ENCODE measurements at places on chromosomes 1 and 21.

- no peak for DNase-seq
Observed at GRCh38 chr1:154869351-154870114, 548 bp downstream of the KCNN3 start.

GRCh38 chr1:53116933-53117600 lies 25.4 kb downstream of the SLC1A7 start:
- no peak for DNase-seq

- no peak for DNase-seq
Observed at GRCh38 chr1:227919906-227920305, 27.8 kb downstream of the WNT9A start.

- DNase-seq: no peak
Observed at GRCh38 chr1:209102120-209102519, 481.4 kb upstream of the CAMK1G start.

GRCh38 chr1:158039380-158039779 lies 45.9 kb downstream of the KIRREL1 start:
- DNase-seq: no peak

DNA sequence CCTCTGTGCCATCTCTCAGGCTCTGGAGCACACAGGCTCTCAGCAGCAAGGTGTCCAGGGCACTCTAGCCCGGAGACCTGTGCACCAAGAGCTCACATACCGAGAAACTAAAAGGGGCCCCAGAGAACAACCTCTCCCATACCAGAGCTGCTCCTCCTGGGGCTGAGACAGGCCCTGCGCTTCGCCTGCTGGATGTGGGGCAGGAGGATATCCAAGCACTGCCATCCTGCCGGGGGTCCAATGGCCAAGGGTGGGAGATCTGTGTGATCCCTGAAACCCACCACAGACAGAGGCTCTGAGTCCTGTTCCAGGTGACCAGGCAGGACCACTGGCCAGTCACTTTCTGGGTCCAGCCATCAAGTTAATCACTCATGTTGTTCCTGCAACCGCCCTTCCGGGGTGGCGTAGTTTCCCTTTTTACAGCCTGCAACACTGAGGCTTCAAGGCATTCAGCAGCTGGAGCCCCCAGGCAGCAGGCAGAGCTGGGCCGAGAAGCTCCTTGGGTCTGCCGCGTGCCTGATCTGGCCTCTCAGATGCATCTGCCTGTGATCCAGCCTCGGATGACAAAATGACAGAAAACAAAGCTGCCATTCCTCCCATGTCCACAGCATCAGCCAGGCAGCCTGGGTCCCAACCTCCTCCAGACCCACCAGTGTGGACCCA lies 36.7 kb upstream of the ACTRT2 start:
- DNase-seq: no peak

- no peak for DNase-seq
Observed at GRCh38 chr1:219576931-219577730, 35.8 kb downstream of the ZC3H11B start.

- DNase-seq: no peak
Observed at GRCh38 chr1:229871078-229871676, 195.9 kb upstream of the GALNT2 start.

DNA sequence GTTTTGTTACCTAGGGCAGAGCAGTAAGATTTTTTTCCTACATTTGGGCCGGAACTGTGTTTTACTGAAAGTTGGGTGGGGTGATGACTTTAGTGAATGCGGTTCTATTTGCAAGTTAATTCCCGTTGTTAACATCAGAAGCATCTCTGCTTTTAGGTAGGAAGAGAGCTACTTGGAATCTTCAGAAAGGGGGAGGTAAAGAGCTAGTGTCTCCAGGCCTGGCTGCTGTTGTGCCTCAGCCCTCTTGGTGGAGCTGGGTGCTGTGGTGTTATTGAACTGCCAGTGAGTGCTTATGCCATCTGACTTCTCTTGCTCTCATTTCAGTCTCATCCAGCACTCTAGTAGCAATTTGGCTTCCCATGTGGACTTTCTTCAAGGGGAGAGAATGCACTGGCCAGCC lies 3.4 kb downstream of the KDM4A start:
- peak; percentile 42 for DNase-seq

GRCh38 chr1:224791362-224791941 lies 138.0 kb upstream of the DNAH14 start:
- DNase-seq: no peak

DNA sequence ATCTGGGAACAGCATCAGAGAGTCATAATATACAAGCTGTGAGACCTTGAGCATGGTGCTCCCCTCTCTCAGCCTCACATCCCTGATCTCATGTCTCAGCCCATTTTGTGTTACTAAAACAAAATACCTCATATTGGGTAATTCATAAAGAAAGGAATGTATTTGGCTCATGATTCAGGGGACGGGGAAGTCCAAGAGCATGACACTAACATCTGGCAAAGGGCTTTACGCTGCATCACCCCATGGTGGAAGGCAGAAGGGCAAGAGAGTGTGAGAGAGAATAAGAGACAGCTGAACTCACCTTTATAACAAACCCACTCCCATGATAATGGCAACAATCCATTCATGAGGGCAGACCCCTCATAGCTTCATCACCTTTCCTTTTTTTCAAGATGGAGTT lies 36.5 kb downstream of the RNASEL start:
- no peak for DNase-seq

DNA sequence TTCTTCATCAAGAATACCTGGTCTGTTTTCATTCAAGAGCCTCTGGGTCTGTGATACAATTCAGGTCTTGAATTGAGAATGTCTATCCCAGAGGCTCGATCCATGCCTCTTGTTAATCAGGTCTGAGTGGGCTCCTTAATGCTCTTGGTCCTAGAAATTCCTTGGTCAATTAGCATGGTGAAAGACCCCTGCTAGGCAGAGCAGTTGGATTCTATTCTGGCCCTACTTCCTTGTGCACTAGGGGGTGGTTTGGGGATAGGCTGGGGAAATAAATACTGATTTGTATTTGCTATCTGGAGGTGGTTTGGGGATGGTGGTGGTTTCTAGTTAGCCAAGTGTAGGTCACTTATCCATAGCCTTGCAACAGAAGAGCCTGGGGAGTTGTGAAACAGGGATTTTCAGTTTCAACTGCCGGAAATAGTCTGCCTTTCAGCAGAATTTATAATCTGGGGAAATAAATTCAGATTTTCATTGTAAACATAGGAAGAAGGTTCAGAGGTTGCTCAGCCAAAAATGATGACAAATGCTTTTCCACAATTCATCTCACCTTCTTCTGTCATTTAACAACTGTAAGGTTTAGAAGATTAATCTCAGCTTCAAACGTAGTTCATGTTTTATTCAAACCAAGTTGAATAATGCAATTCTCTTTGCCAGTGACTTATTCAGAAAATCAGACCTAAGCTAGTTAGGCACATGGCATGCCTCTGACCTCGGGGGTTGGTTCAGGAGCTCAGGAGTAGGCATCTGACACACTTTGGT lies 22.2 kb upstream of the SCAF4 start:
- no peak for DNase-seq

DNA sequence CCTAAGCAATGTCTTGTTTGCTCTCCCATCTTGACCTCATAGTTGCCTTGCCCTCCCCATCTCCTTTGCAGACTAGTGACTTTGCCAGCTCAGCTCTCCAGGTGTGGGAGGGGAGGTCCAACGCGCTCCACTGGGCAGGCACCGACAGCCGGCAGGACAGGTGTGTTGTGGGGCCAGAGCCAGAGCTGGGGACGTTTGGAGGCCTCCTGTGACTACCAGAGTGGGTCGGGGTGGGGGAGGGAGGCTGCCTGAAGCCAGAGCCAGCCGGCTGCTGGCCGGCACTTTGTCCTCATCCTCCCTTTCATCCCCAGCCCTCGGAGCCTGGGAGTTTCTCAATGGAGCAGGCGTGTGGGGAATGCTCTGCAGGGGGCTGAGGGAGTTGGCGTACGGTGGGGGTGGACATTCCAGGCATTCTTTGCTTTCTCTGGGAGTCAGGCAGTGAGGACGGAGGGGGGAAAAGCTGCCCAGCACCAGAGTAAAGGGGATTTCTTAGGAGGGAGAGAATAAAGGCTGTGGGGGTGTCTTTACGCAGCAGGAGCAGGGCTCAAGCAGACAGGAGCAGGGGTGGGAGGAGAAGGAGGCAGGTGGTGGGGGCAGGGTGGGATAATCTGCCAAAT lies 20.2 kb downstream of the NUAK2 start:
- DNase-seq: peak; percentile 60

DNA sequence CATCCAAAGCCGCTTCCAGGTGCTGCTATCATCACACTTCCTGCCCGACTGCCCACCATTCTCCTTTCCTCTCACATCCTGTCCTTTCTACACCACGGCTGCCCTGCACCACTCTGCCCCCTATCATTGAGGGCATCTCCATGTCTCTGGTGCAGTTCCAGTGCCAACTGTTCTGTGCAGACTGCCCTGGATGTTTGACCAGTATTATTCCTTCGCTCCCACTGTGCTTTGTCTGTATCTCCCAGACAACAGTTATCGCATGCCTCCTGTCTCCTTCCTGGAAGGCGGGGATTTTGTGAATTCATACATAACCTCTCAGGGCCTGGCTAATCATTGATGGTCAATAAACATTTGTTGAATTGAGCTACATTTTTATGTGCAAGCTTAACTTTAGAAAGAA lies 63.6 kb upstream of the GNG12 start:
- DNase-seq: no peak

DNA sequence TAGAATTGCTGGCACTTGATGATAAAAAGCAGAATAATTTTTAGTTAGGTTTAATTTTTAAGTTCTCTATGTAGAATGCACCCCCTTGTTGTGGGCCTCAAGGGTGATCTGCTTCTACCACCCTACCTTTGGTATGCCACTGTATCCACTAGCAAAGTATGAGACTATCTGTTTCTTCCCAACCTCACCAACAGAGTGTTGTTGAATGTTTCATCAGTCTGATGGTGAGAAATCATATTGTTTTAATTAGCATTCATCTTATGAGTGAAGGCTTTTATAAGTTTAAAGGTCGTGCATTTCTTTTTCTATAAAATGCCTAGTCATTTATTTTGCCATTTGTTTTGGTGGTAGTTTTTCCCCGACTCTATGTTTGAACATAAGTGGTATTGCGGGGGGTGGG lies 141.0 kb downstream of the MAGI3 start:
- no peak for DNase-seq

DNA sequence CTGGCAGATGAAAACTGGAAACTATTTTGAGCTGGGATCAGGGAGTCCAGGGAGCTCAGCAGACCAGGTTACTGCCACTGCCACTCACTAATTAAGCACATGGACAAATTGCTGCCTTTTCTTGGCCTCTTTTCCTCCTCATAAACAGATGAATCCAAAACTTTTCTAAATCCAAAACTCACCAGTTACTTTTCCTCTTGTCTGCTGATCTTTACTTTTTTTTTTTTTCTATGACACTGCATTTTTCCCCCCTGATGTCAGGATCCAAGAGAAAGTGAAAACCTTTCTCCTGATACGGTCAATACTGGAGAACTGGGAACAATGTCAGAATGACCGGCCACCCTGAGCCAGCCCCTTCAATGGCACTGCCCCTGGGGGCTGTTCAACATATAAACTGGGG lies 405.8 kb downstream of the DUSP10 start:
- no peak for DNase-seq

Measured in HEK293T (cell line).